Regular cardiac myocyte (primary cell): ENCODE measurements at places on chromosomes 4 and X. TPM values are rescaled to one million over a fixed set of nuclear protein-coding genes. Genes with fewer than 3 reads are reported as not detected.

Gene NDUFA1
- 56.7 and 58.7 TPM in 2 replicates for total RNA-seq

Gene DNAAF6
- total RNA-seq = not detected in 2 replicates

Gene RAB40A
- total RNA-seq = 0.19 and 0.28 TPM in 2 replicates

Gene ABHD18
- total RNA-seq = 4.4 and 5.4 TPM in 2 replicates

Gene SH3D19
- 13.4 and 19.2 TPM in 2 replicates for total RNA-seq

Gene PAGE5
- total RNA-seq = not detected in 2 replicates

Gene CPXCR1
- total RNA-seq = not detected in 2 replicates

Gene SPRY1
- total RNA-seq = 27.6 and 32.7 TPM in 2 replicates

Gene FAM53A
- total RNA-seq = 0.58 and 4.5 TPM in 2 replicates

Gene PDLIM3
- total RNA-seq = 54.6 and 322 TPM in 2 replicates

Gene CXCL10
- total RNA-seq = under 0.01 and 0.28 TPM in 2 replicates

Gene GAGE1
- total RNA-seq = not detected in 2 replicates

Gene SHROOM3
- 3.3 and 3.9 TPM in 2 replicates for total RNA-seq

Gene TLR8
- not detected in 2 replicates for total RNA-seq

Gene DAPP1
- not detected in 2 replicates for total RNA-seq

Gene TLL1
- 0.38 and 0.85 TPM in 2 replicates for total RNA-seq
